ENCODE measurements at places on chromosomes 5 and 9.

DNA sequence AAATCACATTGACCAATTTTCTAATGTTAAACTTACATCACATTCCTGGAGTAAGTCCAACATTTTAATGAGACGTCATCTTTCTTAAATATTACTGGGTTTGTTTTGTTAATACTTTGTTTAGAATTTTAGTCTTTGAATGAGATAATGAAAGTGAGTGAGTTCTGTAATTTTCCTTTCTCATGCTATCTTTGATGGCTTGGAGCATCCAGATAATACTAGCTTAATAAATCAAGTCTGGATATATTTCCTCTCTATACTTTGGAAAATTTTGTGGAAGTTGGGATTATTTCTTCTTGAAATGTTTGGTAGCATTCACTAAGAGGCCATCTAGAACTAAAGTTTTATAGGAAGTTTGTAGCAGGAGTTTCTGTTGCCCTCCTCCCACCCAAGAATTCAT is 90.8 kb upstream of the IL7R start:
- DNase-seq = no peak

DNA sequence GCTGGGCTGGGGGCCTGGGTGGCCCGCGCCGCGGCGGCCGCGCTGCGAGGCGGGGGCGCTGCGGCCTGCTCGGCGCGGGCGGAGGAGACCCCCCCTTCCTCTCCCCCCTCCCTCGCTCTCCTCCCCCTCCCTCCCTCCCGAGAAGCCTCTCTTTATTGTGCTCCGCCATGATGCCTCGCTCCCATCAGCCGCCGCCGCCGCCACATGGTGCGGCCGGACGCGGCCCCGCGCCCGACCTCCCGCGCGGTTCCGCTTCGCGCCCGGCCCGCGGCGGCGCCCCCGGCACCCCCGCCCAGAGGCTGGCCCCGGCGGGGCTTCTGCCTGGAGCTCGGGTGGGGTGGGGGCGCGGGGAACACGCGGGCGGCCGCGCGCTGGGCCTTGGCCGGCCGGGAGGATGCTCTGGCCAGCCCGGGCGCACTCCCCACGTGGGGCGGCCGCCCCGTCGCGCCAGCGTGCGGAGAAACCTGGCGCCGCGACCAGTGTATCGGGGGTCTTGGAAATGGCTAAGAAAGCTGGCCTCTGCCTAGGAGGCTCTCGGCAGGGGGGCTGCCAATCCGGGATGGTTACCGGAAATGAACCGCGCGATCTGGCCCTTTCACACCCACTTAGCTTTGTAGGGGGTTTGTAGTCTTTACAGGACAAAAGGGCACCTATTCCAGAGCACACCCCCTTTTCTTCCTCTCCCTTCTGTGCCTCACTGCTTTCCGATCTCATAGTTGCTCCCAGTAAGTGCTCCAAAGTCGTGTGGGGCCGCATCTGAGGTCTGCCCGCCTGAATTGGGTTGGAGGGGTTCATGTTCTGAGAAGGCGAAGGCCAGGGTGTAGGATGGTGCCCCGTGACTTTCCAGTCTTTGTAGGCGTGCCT is 1.0 kb downstream of the SET start:
- DNase-seq = peak; percentile 77

DNA sequence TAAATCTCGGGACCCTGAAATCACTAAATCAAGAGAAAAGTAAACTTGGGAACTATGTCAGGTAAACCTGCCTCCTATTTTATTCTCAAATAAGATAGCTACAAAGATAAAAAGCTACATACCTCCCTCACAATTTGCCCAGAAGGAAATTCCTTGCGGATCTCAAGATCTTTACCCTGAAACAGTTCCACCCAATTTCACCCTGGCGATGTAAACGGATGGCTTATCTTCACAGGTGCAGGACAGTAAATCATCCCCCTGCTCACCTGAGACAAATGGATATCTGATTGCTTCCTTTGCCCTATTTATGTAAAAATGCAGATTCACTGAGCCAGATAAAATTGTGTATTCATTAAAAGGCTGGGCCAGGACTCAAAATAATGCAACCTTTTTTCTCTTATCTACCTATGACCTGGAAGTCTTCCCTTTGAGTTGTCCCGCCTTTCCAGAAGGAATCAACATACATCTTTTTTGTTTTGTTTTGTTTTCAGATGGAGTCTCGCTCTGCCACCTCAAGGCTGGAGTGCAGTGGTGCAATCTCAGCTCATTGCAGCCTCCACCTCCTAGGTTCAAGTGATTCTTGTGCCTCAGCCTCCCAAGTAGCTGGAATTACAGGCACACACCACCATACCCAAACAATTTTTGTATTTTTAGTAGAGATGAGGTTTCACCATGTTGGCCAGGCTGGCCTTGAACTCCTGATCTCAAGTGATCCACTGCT is 13.8 kb downstream of the TMEM267 start:
- no peak for DNase-seq

- DNase-seq = no peak
Measured at GRCh38 chr5:140828362-140828737, 590 bp downstream of the PCDHA6 start.

- DNase-seq = peak; percentile 60
Measured at GRCh38 chr5:16550316-16550952, 66.4 kb downstream of the RETREG1 start.

DNA sequence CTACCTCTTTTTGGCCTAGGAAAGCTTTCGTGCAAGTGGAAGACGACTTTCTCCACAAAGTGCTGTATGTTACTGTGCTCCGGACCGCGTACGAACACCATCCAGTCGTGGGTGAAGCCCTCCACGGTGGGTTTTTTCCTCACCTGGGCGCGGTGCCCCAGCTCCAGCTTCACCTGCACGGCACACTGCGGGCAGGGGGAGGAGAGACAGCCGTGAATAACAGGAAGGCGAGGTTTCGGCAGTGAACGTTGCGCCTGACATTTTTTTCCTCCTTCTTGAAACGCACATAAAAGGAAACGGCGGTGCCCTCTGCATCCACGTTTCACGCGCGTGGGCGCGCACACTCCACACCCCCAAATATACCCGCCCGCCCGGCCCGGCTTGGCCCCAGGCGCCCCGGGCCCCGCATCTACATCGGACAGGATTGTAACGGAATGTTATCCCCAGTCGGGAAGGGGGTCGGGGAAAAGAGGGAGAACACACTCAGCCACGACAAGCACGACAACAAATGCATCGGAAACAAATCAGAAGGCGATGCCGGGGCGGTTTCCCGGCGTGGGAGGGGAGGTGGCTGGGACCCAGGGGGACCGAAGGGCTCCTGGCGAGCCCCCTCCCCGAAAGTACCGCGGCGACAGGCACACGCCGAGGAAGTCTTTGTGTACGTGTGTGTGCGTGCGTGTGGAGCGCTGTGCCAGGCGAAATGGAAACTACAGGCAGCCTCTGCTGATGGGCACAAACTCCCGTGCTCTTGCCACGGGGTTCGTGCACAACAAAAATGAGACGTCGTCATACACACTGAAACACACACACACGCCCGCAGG is 1.4 kb downstream of the MLLT3 start:
- peak; percentile 24 for DNase-seq

- no peak for DNase-seq
Measured at GRCh38 chr5:128199611-128200010, 116.0 kb downstream of the SLC12A2 start.

DNA sequence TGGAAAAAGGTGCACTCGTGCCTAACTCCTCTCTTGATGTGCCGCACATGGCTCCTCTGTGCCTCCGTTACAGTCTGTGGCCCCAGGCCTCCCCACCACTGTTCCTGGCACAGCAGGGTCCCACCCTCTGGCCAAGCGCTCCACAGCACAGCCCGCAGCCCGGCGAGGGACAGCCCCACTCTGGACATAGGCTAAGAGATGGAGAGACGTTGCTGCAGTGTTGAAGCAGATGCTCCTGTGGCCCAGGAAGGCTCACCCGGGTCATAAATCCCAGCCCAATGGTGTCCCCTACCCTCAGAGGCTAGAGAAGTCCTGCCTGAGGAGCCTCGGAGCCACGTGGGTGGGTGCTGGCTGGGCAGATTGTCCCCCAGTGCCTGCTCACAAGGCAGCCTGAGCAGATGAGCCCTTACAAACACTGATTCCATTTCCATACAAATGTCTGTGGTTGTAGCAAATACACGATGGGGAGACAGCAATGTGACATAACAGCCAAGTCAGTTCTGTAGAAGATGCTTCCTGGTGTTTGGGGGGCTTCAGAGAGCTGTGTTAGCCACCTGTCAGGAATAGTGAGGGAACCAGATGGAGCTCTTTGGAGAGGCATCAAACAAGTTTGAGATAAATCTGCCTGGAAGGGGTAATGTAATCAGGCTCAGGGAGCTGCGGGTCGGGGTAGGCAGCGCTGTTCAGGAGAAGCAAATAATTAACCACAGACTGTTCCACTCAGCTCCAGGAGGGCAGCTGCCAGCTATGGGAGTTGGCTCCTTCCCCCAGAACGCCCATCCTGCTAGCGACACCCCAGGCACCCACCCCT is 41.7 kb downstream of the C5orf15 start:
- no peak for DNase-seq

- no peak for DNase-seq
Measured at GRCh38 chr5:55998966-55999365, 4.2 kb upstream of the IL6ST start.

DNA sequence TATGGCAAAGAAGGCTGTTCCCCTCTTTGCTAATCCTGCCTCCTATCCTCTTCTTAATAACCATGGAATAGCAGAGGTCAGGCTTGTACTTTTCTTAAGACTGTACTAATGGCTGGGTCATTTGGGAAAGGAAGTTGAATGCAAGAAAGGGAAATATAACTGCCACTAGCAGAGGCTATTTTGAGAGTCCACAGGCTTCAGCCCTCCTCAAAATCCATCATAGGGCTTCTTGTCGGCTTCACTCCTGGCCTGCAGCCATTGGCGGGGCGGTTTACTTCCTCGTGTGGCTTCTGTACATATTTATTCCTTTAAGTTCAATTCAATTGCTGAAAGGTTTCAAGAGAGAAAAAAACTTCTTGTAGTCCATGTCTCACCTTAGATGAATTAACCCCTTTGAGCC is 2.8 kb upstream of the PARP8 start:
- no peak for DNase-seq

DNA sequence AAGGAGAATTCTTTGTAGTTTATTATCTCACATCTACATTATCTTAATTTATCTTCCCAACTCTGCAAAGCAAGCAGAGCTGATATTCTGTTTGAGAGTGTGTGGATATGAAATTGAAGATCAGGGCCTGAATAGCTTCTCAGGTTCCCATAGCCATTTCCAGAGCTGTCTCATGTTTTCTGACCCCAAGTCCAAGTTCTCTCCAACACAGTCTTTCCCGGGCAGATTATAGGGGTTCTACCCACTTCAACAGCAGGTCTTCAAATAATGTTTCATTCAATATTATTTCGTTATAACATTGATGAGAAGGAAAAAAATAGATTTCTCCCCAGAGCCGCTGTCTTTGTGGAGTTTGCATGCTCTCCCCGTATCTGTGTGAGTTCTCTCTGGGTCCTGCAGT is 234.9 kb downstream of the ENC1 start:
- DNase-seq = no peak

DNA sequence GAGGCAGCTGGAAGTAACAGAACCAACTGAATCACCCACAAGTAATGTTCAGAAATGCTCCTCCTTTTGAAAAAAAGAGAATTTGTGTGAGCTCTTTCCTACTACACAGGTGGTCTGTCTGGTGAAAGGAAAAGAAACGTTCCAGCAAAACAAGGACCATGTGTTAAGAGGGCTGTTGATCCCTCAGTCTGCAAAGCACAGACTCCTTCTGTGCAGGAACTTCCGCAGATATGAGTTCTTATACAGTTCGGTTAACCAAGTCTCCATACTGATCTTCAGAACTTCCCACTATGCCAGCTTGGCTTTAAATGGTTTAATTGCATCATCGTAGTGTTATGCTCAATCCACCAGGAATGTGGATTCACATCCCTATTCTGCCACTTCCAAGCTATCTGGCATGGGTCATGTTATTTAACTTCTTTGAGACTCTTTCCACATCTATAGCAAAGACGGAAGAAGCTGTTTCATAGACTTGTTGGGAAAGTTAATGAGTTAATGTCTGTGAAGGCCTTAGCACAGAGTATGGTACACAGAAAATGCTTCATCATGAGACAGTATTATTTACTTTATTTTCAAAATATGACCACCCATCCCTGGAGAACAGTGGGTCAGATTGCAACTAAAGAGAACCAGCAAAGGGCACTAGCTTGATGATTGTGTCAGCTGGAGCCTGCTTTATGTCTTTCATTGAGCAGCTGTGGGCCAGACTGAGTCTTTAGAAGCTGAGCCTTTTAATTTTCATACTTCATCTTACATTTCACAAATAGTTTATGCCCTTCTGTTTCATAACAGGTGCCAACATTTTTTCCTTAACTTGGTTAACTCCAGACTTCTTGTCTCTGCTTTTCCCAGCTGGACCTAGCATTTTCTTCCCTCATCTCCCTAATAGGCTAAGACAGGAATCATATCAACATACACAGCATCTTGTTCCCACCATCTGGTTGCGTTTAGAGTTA is 89.9 kb downstream of the MAMDC2 start:
- DNase-seq = no peak

GRCh38 chr5:180334751-180335613 is 18.2 kb downstream of the GFPT2 start:
- no peak for DNase-seq

- no peak for DNase-seq
Measured at GRCh38 chr5:56986626-56986947, 34.7 kb upstream of the MIER3 start.

DNA sequence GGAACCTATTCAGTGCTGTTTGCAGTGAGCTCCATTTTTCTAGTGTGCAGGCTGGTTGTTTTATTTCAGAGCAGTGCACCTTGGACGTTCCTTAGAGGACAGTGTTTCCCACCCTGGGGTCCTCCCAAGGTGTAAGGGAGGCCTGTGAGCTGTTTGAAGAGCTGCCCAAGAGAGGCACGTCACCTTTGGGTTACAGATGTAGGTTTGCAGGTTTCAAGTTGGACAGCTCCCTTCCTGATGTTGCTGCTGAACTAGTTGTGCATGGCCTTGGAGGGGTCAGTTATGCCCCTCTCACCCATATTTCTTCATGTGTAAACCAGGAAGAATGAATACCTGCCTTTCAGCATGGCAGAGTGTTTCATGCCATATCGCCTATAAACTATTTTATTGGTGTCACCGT is 34.7 kb upstream of the POMT1 start:
- no peak for DNase-seq

DNA sequence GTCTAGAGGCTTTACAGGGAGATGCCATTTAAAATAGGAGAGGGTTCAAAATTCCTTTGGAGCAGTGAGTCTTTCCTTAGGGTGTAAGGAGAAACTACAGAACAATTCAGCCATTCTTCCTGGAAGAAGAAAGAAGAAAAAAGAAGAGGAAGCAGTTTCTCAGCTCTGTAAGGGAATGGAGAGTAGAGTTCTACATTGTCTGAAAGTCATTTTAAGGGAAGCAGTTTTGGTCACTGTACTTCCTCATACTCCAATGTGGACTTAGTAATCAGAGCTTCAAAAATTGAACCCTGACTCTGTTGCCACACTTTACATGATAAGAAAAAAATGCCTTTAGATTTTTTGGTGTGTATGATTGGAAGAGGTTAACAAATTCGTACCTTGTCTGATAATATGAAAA is 122.4 kb downstream of the LRRC70 start:
- no peak for DNase-seq

DNA sequence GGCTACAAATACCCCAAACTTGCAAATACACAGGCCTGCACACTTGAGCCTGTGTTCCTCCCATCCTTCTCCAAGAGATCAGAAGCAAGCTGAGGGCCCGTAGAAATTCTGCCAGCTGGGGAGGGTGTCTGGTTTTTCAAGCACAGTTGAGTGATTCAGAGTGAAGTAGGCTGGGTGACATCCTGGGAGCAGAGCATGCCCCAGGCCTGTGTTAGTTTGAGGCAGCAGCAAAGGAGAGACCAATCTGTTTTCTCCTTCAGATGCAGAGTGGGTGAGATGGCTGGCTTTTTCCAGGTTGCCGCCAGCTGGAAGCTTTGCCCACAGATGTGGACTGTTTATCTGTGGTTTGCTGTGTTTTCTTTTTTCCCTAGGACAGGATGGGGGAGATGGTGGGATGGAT is 63.1 kb downstream of the RCL1 start:
- no peak for DNase-seq

Data from GM10248 (cell line).